ENCODE measurements at places on chromosomes 13 and 19.

- no peak for DNase-seq
These were observed 548.7 kb downstream of the PCDH9 start for GRCh38 chr13:66681403-66681802.

- no peak for DNase-seq
These were observed 28.6 kb upstream of the NANOS3 start for GRCh38 chr19:13848340-13848677.

DNA sequence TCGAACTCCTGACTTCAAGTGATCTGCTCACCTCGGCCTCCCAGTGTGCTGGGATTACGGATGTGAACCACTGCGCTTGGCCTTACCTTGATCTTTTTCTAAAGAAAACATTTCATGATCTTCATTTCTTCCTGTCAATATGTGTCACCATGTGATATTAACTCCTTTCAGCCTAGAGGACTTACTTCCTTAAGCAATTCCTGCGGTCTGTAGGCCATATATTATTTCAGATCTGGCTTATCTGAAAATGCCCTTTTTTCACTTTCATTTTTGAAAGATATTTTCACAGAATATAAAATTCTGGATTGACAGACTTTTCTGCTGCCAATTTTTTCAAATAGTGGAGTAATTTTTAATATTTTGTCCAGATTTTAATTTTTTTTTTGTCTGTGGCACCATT, 2.0 kb upstream of the GPR32 start:
- no peak for DNase-seq

DNA sequence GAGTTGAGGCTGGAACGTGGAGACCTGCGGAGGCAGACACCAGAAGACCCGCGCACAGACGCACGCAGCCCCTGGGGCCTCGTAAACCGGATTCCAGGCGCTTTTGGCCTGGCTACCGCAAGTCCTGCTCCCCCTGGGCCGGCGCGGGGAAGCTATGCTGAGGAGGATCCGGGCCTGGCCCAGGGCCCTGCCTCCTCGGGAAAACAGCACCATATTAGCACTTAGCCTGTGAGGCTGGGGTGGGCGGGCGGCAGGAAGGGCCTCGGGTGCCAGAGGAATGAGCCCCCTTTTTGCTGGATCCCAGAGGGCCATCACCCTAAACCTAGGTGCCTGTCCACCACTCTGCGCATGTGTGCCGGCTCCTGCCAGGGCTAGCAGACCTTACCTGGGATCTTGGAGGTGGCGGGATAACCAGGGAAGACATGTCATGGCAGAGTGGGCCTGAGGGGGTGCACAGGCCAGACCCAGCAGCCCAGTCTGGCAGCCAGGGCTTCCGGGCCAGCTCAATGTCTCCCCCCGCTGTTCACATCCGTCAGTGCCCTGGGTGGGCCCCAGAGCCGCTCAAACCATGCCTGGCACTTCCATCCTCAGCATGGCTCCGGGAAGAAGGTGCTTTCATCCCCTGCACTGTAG, 7.3 kb downstream of the ELOF1 start:
- DNase-seq, result no peak

GRCh38 chr13:95880331-95880730, 172.9 kb downstream of the UGGT2 start:
- no peak for DNase-seq

DNA sequence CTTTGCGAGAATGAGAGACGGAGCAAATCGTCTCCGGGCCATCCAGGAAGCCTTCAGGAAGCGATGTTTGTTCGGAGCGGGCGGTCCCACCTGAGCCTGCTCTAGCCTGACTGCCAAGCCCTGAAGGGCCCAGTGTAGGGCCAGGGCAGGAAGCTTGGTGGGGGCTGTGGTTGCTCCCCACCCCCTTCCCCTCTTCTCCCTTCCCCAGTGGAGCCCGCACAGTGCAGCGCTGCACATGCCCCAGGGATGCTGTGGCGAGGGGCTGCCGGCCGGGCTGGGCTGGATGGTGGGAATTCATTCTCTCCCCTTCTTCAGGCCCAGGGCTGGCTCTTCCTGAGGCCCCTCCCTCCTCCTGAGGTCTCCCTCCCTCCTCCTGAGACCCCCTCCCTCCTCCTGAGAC, 7.1 kb upstream of the GRTP1 start:
- DNase-seq, result no peak

GRCh38 chr13:89518289-89519077, 1829.0 kb upstream of the MIR17HG start:
- no peak for DNase-seq

- peak; percentile 53 for DNase-seq
These were observed 107.0 kb upstream of the GPR12 start for GRCh38 chr13:26867451-26868091.

- peak; percentile 78 for DNase-seq
These were observed 51.3 kb downstream of the WDR87 start for GRCh38 chr19:37855098-37855497.

DNA sequence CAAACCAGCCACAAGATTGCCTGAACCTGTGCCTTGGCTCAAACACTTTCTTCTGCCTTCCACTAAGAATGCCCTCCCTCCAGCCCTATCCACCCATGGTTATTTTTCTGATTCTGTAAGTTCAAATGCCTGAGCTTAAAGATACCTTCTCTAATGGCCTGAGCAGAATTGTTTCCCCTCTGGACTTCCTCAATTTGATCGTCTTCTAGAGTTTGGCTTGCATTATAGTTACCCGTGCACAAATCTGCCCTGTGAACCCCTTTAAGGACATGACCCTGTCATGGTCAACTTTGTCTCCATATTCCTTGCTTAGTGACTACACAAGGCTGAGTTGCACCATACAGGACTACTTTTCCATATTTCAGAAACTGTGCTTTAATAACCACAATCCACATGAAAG, 481.0 kb downstream of the FOXO1 start:
- no peak for DNase-seq

All from RWPE1 (cell line).